NCI-H2107 (cell line): ENCODE measurements at places on chromosomes 7 and 10.

- no peak for DNase-seq
These were observed 232.4 kb upstream of the KLF14 start for GRCh38 chr7:130966246-130967009.

DNA sequence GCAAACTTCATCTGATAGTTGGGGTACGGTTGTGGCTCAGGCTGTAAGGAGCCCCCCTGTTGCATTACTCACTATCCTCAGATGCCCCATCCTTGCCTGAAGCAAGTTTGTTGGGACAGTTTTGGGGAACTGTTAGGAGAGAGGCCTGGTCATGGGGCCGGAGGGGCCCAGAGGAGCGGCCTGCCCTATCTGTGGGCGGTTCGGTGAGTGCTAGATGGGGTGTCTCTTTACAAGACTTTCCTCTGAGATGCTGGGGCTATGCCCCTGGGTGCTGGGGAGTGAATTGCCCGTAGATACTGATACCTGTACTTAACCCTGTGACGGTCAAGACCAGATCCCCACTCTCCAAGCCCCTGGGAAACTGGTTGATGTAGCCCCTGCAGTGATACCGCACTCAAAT is 12.4 kb downstream of the CUX1 start:
- no peak for DNase-seq

DNA sequence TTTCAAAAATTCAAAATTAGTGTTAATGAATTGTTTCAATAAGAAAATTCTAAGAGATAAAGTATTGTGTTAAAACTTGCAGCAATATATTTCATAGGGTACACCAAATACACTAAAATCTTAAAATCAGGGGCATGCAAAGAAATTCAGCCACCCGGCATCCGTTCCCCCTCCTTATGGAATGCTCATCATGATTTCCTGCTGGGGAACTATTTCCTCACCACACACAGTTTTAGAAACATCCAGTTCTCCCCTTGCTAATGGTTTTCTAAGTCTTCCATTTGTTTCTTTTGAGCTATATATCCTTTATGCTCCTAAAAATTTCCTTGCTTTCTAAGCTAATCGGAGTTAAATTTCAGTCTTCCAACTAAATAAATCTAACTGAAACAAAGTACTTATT is 60.7 kb downstream of the CHCHD3 start:
- DNase-seq: no peak

DNA sequence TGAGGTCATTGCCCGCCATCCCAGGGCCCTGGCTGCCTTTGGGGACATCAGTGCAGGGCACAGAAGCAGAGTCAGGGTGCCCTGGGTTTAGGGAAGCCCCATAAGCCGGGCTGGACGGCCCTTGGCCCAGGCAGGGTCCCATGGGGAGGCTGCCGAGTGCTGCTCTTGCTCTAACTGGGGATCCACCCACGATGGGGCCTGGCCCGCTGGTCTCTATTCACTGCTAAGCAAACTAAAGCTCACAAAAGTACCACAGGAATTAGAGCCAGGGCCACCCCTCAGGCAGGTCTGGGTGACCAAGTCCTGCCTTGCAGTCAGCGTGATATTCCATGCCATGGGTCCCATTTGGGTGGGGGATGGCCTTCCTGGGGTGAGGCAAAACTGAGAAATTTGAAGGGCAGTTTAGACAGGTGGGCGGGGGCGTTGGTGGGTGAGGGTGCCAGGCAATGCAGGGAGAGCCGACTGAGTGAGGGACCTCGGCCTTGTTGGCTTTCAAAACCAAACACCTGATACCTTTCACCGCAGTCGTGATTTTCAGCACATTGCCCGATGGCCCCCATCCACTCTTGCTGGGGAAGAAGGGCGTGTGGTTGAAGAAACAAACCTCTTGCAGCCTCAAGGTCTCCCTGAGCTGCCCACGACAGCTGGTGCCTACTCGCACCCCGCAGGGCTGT is 92.8 kb upstream of the PPIF start:
- no peak for DNase-seq
